ENCODE measurements at places on chromosomes 2 and 18.
A peak's percentile ranks its signal among the peaks of the same experiment; 100 is the strongest.

DNA sequence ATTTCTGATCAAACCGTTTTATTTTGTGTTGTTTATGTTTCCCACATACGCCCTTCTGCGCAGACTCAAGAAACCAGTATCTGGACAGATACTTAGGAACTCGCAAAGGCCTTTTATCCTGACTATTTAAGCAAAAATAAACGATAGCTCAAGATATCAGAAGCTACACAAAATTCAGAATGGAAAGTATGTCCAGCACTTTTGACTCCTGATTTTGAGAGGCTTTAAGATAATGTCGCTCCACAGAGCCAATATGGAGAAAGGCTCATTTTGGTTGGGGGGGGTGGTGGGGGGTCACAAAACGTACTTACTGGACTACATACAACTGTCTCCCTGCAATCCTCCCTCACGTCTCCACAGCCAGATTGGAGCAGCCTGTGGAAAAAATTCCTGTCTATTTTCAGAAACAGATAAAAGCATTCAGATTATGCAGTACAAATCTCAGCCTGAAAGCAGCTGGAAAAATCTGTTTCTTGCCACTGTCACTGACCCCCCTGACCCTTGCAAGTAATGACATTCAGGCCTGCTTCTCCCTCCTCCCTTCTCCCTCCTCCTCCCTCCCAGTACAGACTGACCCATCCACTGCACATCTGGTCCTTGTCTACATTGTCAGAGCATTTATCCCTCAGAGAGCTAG, 34.9 kb upstream of the LCLAT1 start:
- DNase-seq: peak; percentile 64

GRCh38 chr2:240351826-240352426, 83.5 kb upstream of the GPC1 start:
- DNase-seq: peak; percentile 45

- DNase-seq: no peak
Observed at GRCh38 chr2:137960223-137960622, 4.0 kb upstream of the HNMT start.

DNA sequence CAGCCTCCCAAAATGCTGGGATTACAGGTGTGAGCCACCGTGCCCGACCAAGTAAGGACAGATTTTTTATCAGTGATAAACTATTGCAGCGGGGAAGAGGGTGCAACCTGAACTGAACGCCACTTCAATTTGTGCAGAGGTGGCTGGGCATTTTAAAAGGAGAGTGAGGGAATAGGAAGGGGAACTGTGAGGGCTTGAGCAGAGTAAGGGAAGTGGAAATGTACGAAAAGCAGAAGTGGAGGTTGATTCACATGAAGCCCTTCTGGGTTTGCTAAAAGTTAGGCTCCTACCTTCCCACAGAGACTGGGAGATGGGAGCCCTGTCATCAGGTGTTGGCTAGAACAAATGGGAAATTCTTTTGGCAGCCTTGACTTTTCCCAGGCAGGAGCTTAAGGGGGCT, 6.1 kb downstream of the STK11IP start:
- no peak for DNase-seq

DNA sequence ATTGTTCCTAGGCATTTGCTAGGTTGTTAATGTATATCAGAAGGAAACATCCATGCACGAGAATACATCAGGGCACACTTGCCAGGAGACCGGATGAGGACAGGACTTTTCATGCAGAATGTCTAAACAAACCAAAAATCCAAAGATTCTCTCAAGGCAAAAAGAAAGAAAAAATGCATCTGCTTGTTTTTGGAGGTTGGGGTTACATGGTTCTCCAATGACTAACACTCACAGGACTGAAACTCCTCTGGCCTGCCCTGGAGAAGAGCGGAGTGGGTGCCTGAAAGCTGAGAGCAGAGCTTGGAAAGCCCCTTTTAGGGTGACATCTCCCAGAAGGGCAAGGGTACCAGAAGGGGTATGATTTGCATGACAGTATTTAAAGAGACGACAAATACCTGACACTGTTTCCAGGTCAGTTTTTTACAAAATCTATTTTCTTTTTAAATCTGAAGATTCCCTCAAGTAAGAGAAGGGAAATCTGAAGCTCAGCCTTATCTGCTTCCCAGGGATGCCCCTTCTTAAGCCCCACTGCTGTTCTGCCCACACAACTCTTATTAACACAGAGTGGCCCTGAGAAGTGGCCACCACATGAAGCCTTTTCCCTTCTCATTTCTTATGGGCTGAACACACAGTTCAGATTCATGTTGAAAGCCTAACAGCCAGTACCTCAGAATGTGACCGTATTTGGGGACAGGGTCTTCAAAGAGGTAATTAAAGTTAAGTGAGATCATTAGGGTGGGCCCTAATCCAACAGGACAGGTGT, 216.4 kb downstream of the STK39 start:
- DNase-seq: no peak

GRCh38 chr18:56747857-56748256, 96.7 kb downstream of the WDR7 start:
- DNase-seq: no peak

GRCh38 chr2:177078416-177078815, 134.2 kb upstream of the HNRNPA3 start:
- DNase-seq: peak; percentile 61

DNA sequence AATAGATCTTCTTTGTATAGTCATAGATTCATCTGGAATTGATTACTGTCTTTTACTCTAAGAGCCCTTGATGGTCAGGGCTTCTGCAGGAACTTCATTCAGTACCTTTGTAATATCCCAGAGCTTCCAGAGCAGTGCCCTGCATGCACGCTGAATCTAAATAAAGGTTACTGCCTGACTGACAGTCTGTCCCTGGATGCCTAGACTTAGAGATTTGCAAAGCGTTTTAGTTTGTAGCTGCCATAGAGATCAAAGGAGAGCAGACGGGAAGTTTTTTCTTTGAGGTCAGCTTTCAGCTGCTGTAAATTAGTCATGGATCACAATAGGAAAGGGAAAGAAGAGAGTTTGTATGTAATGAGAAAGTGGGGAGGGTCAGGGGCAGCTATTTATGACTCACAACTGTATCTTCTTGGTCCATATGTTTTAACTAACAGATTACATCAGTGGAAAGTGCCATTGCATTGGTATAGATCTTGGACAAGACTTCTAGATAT, 45.2 kb upstream of the NYAP2 start:
- no peak for DNase-seq

All from sciatic nerve (tissue), 2 donors.